ENCODE measurements at places on chromosomes 6 and 20.

GRCh38 chr6:89716532-89716931 lies 78.0 kb upstream of the LYRM2 start:
- DNase-seq: no peak

DNA sequence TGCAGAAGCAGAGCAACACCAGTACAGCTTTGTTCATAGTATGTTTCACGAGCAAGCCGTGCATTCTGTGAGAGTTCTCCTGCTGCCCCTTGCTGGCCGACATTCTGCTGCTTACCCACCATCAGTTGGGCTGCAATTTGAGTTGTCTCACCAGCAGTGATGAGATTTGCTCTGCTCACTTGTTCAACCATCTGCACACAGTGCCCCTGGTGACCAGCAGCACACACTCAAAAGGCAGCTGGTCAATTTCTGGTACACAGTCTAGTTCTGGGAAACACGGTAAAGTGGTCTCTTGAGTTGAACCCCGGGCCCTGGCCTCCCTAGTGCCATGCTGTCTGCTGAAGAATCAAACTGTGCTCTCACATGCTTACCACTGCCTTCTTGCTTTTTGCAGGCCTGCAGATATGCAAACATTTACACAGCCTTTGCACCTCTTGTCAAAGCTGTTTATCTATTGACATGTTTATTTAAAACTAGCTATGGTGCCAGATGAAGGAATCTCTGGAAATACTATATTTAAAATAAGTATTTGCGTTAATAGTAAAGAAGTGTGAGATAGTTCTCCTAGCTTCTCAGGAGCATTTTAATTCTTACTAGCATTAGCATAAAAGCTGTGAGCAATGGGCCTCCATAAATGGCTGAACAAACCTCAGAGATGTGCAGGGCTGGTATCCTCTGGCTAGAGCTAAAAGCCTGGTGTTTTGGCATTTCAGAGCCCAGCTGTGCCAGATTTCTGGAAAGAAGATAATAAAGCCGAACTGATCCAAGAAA lies 234.3 kb downstream of the ARHGAP18 start:
- DNase-seq: peak; percentile 56

- no peak for DNase-seq
These were observed 196.8 kb upstream of the HSF2 start for GRCh38 chr6:122202576-122203137.

DNA sequence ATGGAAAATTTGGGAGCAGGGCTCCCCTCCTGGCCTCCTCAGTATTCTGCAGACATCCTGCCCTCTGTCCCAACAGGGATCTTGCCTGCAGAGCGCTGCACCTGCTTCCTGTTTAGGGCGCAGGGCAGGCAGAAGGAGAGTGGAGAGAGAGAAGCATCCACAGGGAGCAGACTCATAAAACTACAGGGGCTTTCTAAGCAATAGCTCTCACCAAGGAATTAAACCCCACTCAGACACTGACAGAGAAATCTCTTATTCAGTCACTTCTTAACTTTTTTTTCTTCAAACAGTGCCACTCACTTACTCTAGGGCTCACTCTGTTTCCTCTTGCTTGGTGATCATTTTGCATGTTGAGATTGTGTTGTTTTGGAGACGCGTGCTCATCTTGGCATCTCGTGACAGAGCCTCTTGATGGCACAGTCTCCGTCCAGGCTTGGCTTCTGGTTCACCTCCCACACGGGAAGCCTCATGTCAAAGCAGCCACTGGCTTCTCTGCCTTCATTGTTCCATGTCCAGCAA lies 153.1 kb upstream of the INSM1 start:
- DNase-seq: no peak

GRCh38 chr6:150273457-150274309 lies 95.1 kb upstream of the IYD start:
- peak; percentile 68 for DNase-seq

- no peak for DNase-seq
These were observed at the start of gene PLN for GRCh38 chr6:118548136-118548535. PLN (plus strand) TSS chr6:118548296; CDS start chr6:118558922, 10,626 bp downstream.

DNA sequence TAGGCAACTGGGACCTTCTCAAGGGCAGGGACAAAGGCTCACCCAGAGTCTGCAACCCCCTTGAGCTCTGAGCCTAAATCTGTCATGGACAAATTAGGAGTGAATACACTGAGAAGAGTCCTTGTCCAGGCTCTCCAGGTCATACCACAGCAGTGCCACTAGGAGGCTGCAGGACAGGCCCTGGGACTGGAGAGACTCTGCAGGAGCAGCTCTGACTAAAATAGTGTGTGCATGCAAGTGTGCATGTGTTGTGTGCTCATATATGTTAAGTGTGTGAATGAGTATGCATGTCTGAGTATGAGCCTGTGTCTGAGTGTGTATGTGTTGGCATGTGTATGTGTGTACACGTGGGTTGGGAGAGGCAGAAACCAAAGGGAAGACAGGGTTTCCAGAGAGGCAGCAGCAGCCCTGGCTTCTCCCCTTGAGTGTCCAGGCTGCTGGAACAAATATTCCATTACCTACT lies 27.1 kb downstream of the MRPL14 start:
- DNase-seq: no peak

DNA sequence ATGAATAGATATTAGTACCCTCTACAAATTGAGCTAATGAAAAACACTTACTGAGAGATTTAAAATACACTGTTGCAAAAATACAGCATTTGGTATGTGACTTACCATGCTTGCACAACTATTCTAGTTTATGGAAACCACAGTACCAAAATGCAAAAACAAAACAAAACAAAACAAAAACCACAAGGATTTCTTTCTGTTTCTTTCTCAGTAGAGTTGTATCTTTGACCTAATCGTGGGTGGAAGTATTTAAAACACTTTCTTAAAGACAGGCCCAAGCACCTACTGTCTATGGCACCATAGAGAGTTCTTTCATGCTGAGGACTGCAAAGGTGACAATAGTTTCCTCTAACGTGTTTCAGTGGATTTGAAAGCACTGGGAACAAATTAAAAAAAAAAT lies 95.3 kb upstream of the C6orf118 start:
- no peak for DNase-seq

GRCh38 chr6:113813142-113813541 lies 44.0 kb upstream of the MARCKS start:
- DNase-seq: no peak

- no peak for DNase-seq
These were observed 4.4 kb upstream of the LAMA4 start for GRCh38 chr6:112258642-112259336.

DNA sequence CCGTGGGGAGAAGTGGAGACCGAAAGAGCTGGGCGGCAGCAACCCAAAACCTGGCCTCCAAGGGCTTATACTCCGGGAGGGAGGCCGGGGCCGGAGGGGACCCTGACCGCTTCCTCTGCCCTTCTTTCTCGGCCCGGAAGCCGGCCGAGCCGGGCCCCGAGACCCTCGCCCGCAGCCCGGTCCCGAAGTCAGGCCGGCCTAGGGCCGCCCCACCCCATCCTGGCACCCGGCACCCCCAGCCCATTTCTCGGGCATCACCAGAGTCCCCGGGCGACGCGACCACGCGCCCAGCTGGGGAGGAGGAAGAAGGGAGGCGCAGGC lies 572 bp upstream of the ZDHHC14 start:
- no peak for DNase-seq

- DNase-seq: peak; percentile 17
These were observed 23.5 kb downstream of the CARMIL1 start for GRCh38 chr6:25302677-25303128.

- no peak for DNase-seq
These were observed 72.3 kb upstream of the DST start for GRCh38 chr6:56714982-56715456.

GRCh38 chr6:34657037-34657306 lies 39.6 kb downstream of the ILRUN start:
- no peak for DNase-seq

GRCh38 chr20:48458601-48459385 lies 369.0 kb downstream of the PREX1 start:
- DNase-seq: no peak

GRCh38 chr6:106975738-106976064 lies 1.2 kb upstream of the CD24 start:
- no peak for DNase-seq

- DNase-seq: no peak
These were observed 146.8 kb downstream of the BTBD3 start for GRCh38 chr20:12064540-12064939.

GRCh38 chr6:132236744-132237143 lies 164.5 kb downstream of the MOXD1 start:
- peak; percentile 22 for DNase-seq

DNA sequence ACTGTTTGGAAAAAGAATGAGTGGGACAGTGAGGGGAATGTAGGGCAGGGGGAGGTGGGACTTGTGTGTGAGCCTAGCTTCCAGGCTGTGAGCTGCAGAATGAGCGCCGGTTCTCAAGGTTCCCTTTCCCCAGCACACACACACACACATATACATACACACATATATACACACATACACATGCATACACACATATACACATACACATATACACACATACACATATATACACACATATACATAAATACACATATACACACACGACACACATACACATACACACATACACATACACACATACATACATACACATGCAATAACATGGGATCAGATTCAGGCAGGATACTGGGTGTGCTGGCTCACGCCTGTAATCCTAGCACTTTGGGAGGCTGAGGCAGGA lies 66.5 kb downstream of the CNBD2 start:
- DNase-seq: no peak

DNA sequence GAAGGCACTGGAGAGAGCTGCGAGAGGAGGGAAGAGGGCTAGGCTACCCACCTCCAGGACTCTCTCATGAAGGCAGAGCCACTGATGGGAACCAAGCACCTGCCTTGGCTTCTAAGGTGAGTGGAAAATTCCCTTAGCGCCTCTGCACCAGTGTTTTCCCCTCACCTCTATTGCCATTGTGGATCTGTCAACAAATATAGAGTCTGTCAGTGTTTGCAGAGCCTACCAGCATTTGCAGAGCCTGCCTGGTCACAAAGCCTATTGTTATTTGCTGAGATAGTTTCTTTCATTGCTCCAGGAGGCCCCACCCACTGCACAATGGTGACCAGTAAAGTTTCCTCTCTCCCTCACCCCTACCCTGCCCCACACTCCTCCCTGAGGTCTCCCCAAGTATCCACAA lies 141.9 kb downstream of the MRPL14 start:
- no peak for DNase-seq

GRCh38 chr20:23889775-23890187 lies 10.2 kb upstream of the CST5 start:
- peak; percentile 62 for DNase-seq

GRCh38 chr20:38135651-38136420 lies 29.2 kb downstream of the TGM2 start:
- no peak for DNase-seq

DNA sequence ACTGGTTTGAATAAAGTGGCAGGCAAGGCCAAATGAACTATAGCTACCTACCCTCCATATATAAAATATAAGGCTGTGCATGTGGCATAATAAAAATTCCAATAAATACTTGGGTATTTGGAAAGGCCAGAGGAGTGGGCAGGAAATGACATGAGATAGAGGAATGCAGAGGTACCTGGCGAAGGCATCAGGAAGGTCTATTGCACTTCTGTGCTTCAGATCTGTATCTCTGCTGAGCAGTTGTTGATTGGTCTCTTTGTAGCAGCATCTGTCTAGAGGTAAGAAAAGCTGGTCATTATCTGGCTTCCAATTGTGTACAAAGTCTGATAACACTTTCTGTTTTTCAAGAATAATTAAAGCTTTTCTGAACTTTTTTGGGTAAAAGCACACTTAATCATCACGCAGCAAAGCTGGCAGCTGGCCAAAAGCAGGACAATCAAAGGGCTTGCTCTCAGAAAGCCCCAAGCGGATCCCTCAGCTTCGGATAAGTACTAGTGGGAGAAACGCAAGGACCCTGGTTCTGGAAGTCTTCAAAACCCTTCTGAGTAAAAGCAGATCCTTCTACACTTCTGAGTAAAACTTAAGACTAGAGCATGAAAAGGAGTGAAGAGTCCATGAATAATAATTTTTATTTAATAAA lies 120.1 kb upstream of the TCF21 start:
- no peak for DNase-seq

GRCh38 chr6:63560801-63561287 lies 11.4 kb upstream of the LOC128125822 start:
- DNase-seq: no peak

- no peak for DNase-seq
These were observed 8.5 kb upstream of the SOD2 start for GRCh38 chr6:159701413-159701999.

GRCh38 chr6:33202799-33203198 lies 1.7 kb upstream of the HSD17B8 start:
- DNase-seq: no peak

- no peak for DNase-seq
These were observed 261.2 kb downstream of the FOXC1 start for GRCh38 chr6:1870932-1871331.

DNA sequence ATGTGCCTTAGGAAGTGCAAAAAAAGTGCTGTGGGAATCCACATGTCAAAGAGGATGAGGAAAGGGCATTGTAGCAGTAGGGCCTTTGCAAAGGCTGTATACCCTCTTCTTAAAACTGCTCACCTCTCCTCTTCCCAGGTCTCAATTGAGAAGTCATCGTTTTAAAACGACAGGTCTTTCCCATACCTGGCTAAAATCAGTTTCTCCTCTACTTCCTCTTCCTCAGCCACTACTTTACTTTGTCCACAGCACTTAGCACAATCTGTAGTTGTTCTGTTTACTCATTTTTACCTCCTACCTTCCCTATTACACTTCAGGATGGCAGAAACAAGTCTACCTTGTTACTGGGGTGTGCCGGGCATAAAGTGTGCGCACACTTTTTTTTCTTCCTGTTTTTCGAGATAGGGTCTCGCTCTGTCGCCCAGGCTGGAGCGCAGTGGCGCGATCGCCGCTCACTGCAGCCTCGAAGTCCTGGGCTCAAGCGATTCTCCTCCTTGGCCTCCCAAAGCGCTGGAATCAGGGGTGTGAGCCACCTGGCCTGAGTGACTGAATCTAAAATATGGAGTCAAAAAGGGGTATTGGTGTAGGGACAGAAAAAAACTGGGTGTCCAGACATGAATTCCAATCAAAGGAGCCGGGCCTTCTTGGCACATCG lies 9.8 kb upstream of the ELOVL5 start:
- no peak for DNase-seq

DNA sequence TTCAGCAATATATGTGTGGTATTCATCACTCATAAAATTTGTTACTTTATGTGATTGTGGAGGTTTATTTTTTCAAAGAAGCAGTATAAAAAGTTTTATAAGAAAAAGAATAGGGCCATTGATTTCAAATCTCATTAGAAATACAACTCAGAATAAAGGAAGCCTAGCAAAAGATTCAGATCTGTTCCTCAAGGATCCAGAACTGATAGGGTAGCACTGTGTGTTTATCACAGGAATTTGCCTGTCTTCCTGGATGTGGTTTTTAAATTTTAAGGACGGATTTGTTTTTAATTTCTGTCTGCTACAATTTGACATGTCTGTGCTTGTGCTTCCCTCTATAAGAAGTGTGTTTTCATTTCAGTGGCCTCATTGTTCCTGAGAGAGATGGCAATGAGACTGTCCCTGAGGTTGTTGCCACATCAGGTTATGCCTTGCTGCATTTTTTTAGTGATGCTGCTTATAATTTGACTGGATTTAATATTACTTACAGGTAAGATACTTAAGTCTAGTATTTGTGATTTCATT lies 74.6 kb downstream of the ATRN start:
- no peak for DNase-seq

All from retina (tissue), 1 donor.